ENCODE measurements at places on chromosomes 16 and 17.

DNA sequence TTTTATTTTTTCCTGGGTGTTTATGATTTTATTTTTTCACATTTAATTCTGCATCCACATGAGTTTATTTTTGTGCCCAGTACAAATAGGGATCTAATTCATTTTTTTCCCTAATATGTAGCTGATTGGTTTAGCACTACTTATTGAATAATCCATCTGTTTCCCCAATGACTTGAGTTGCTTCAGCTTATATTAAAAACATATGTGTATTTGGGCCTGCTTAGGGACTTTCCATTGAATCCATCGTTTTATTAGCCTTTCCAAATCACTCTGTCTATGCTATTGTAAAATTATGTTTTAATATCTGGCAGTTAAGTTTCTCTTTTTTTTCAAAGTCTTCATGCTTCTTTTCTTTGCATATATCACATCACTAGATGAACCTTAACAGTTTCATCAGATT is 42.2 kb downstream of the WWP2 start:
- DNase-seq, result no peak

- DNase-seq, result no peak
Measured at GRCh38 chr17:44132275-44132821, 8.9 kb upstream of the HDAC5 start.

GRCh38 chr16:85372627-85373372 is 240.3 kb upstream of the GSE1 start:
- DNase-seq, result no peak

- DNase-seq, result no peak
Measured at GRCh38 chr16:69745232-69745612, 9.5 kb downstream of the NOB1 start.

- DNase-seq, result no peak
Measured at GRCh38 chr17:15509095-15509494, 41.7 kb upstream of the CDRT4 start.

- DNase-seq, result no peak
Measured at GRCh38 chr17:57636274-57636673, 108.8 kb downstream of the CCDC182 start.

- DNase-seq, result no peak
Measured at GRCh38 chr16:88785106-88785924, at the start of gene PIEZO1. Gene PIEZO1, minus strand, starts transcription at chr16:88785220. Its CDS starts 256 bp downstream, at chr16:88784964.

DNA sequence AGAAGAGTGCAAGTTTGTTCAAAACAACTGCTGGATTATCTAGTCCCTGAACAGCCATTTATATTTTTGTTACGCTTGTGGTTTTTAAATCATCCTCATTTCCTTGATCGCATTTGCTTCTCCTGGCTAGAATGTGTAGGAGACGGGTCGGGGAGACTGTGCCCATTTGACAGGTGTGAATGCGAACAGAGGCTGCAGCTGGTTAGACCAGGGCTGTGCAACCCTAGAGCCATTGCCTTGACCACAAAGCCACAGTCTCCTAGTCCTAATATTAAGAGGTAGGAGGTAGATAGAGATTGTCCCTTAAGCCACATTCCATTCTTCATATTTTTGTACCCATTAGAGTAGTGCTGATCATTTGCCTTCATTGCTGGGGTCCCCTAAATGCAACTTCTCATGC is 639.1 kb downstream of the WWOX start:
- DNase-seq, result no peak

DNA sequence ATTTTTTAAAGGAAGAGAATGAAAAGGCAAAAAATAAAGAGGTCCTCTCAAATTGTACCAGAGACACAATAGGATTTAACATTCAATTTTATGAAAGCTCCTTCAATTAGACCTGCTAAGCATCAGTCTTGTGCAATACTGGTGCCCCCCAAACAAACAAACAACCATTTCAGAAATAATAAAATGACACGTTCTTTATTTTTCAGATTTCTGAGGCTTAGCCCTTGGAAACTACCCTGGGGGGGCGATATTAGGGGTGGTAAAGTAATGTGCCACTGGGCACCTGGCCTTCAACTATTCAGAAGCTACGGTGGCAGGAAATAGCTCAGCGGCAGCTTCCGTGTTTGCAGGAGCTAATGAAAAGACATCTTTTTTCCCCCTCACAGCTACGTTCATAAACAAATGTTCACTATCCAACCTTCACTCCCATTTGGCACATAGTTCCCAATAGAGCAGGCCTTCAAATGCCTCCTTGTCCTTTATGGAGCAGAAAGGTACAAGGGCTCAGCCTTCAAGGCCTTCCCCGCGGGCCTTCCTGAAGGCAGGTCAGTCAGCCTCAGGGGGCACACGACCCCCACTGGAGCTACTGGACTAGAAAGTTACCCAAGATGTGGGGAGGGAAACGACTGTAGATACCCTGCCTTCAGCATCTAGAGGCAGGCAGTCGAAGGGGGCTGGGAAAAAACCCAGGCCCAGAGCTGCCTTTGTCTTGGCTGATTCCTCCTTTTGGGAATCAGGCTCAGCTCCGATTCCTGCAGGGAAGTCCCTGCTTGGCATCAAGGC is 44.1 kb downstream of the TBX4 start:
- DNase-seq, result no peak

- no peak for DNase-seq
Measured at GRCh38 chr17:80111702-80112470, 10.5 kb downstream of the GAA start.

DNA sequence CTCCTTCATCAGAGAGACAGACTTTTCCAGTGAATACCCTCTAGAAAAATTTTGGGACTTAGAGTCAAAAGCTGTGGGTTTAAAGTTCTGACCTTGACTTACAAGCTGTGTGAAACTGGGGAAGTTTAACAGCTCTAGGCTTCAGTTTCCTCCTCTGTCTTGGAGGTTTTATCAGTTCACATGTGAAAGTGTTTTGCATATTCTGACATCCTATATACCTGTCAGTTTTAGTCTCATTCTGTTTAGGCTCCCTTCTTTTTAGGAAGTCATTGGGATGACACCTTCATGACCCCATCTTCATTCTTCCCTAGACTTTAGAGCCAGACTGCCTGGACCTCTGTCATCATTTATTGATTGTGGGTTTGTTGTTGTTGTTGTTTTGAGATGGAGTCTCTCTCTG is 44.4 kb downstream of the YPEL2 start:
- no peak for DNase-seq

- peak; percentile 89 for DNase-seq
Measured at GRCh38 chr17:44221084-44221861, 1.8 kb upstream of the UBTF start.

- no peak for DNase-seq
Measured at GRCh38 chr16:51896013-51896412, 650.9 kb downstream of the TOX3 start.

GRCh38 chr16:68386628-68387027 is 61.7 kb downstream of the SMPD3 start:
- DNase-seq, result no peak

- DNase-seq, result no peak
Measured at GRCh38 chr17:15490634-15491261, 23.3 kb upstream of the CDRT4 start.

- DNase-seq, result peak; percentile 9
Measured at GRCh38 chr17:57121308-57122042, 36.4 kb downstream of the AKAP1 start.

- no peak for DNase-seq
Measured at GRCh38 chr16:4477966-4478365, 1.8 kb downstream of the HMOX2 start.
